ENCODE measurements at places on chromosomes 1 and 21.

GRCh38 chr1:22114083-22115012, 28.5 kb downstream of the WNT4 start:
- DNase-seq, result no peak

DNA sequence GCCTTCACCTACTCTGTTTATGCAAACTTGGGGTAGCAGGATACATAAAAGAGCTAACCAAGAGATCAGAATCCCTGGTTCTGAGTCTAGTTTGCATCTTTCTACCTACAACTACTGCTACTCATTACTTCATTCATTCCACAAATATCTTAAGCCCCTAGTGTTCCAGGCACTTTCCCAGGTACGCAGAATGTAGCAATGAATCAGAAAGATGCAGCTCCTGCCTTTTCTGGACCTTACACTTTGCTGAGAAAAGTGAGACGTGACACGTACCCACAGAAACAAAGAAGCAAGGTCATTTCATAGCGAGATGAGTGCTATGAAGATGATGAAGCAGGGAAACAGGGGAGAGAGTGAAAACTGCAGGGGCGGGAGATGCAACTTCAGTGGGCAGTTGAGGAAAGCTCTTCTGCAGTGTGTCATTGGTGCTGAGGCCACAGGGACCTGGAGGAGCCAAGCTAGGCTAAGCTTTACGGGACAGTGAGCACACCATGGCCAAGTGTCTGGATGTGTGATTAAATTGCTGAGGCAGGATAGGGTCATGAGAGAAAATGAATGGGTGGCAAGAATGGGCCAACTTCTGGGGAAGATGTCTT, 167.9 kb downstream of the TNFSF18 start:
- DNase-seq, result no peak

DNA sequence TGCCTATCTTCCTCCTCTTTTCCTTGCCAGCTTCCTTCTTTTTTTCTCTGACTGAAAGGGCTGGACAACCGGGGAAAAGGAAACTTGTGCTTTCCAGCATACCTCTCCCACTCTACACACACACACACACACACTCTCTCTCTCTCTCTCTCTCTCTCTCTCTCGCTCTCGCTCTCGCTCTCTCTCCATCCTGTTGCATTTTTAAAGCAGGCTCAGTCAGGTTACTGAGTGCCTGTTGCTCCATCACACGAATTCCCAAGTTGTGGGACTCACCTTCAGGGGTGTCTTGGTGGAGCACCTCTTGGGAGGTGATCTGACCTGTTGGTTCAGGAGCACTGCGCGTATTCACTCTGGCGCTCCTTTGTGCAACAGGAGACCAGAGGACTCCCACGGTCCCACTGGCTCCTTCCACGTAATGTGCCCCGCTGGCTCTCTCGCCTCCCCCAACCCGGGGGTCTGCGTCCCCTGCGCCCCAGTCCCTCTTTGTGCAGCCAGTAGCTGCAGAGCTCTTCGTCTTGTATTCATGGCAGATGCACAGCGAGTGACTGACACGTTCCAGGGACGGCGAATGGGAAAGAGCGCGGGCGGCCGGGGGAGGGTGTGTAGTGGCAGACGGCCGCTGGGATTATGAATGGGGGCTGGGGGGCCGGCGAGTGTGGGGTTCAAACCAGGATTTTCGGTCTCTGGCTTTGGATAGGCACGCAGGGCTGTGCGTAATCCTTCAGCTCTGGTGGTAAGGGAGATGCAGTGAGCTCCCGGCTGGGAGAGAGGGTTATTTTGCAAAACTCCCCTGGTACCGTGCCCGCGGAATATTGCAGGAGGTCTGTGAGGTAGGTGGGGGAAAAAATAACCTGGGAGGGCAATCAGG, 660 bp upstream of the PDE4B start:
- DNase-seq, result no peak

DNA sequence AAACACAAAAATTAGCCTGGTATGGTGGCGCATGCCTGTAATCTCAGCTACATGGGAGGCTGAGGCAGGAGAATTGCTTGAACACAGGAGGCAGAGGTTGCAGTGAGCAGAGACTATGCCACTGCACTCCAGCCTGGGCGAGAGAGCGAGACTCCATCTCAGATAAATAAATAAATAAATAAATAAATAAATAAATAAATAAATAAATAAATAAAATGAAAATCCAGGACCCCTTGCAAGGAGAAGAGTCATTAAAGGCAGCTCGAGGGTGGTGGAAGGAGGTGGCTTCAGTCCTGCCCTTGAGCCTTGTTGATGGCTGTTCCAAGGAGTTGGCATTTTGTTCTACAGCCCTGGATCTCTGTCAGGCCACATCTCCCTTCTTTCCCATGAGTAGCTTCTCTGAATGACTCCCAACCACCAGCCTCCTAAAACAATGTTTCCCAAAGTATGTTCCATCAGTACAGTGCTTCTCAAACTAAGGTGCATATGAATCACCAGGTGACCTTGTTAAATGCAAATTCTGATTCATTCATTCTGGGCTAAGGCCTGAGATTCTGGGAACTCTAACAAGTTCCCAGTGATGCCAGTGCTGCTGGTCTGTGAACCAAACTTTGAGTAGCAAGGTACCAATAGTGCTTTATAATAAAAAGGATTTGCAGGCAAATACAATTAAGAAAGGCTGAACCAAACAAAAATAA, 99.0 kb downstream of the KCNN3 start:
- no peak for DNase-seq

GRCh38 chr1:67601955-67602354, 83.0 kb upstream of the GADD45A start:
- DNase-seq, result no peak

DNA sequence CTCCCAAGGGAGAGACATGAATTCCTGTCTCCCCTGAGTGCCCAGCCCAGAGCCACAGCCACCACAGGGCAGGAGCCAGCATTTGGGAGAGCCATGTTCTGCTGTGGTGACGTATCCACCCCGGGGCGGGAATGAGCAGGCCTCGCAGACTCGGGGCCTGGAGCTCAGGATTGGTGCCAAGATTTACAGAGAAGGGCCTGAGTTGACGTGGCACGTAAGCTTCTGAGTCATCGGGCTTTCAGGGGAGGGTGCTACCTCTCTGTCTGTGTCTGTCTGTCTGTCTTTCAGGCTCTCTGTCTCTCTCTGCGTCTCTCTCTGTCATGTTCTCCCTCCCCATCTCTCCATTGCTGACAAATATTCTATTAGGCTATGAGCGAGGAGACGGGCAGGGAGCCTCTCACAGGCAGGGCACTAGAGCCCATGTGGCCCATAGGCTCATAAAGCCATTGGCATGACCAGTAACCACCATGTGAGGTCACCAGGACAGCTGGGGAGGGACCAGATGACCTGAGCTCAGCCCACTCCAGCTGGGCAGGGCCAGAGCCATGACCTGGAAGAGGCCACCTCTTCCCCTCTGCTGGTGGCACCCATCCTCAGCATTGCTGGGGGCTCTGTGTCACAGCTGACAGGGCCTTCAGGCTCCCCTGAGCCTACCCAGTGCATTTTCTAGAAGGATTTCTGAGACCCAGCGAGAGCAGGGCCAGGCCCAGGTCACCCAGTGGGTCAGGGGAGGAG, 300.0 kb upstream of the VAMP3 start:
- DNase-seq, result no peak

DNA sequence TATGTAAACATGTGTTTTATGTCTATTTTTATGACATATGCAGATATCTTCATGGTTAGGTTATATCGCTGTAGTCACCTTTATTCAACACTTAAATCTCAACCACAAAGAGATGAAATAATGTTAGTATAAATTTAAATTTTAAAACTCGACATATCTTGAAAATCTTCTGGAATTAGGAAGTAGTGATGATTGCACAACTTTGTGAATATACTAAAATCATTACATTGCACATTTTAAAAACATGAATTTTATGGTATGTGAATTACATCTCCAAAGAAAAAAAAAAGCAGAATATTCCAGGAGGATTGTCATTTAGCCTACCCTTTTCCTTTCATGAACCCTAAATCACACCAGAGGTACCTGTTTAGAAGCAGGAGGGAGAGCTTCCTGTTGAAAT, 39.4 kb upstream of the CACYBP start:
- DNase-seq, result no peak

DNA sequence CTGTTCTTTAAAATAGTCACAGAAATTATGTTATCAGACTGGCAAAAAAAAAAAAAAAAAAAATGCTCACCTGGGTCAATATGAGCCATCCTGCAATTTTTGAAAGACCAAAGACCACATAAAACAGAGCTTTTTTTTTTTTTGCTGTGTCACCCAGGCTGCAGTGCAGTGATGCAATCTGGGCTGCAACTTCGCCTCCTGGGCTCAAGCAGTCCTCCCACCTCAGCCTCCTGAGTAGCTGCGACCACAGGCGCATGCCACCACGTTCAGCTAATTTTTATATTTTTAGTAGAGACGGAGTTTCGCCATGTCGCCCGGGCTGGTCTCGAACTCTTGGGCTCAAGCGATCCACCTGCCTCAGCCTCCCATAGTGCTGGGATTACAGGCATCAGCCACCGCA, 62.8 kb downstream of the RGS13 start:
- no peak for DNase-seq

DNA sequence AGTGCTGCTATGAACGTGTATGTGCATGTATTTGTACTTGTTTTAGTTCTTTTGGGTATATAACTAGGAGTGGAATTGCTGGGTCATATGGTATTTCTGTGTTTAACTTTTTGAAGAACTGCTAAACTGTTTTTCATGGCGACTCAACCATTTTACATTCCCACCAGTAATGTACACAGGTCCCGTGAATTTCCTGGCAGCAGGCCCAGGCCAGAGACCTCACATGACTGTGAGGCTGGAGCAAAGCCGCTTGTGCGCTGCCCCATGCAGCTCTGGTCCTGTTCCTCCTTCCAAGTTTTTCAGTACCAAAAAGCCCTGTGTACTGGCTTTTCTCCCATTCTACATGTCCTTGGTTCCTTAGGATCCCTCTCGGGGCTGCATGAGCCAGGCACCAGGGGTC, 29.6 kb downstream of the ACOT11 start:
- no peak for DNase-seq

DNA sequence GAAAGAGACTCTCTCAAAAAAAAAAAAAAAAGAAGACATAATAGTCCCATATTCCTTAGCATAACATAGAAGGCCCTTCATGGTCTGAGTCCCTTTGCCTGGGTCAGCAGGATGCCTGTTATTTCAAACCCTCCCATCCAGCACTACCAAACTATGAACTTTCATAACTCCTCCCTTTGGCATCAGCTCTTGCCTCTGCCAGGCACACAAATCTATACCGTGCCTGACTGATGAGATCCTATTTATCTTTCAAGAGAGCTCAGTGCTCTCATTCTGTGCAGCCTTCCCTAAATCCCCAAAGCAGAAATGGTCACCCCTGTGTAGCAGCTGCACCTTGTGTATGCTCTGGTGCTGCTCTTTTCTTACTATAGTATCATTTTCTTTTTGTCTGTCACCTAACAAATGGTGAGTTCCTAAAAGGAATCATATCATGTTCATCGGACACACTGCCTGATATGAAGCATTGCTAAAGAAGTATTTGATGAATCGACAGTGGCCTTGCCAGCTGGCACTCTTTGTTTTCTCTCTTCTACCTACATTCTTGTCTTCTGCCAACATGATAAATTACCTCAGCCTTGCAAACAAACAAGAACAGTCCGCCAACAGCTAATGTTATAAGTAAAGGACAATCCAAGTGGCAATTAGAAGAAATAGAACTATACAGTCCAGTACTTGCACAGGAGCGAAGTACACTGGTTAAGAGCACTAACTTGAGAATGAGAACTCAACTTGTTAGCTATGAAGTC, 29.9 kb downstream of the FMO4 start:
- no peak for DNase-seq

DNA sequence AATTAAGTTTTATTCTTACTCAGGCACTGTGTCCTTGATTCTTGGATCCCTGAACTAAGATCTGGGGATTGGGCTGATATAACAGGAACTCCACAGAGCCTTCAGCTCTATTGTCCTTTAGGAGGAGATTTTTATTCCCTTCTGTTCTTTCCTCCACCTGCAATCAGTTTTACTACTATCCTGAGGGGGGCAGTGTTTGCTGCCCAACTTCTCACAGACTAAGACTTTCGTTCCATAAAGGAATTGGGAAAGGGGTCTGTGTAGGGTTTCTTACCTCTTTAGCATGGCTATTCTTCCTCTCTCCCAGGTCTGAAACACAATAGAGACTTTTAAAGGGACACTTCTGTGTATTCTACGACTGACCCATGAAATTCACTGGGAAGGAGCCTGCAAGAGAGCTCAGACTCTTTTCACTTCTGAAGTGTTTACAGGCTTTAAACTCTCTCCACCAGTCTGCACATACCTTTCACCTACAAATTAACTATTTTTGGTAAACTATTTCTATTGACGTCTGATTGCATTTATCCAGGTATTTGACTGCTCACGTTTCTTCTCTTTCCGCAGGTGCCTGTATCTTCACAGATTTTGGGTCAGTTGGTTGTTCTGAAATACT, 103.3 kb upstream of the DEPDC1 start:
- no peak for DNase-seq

GRCh38 chr1:36576118-36576517, 93.4 kb upstream of the CSF3R start:
- DNase-seq, result no peak

DNA sequence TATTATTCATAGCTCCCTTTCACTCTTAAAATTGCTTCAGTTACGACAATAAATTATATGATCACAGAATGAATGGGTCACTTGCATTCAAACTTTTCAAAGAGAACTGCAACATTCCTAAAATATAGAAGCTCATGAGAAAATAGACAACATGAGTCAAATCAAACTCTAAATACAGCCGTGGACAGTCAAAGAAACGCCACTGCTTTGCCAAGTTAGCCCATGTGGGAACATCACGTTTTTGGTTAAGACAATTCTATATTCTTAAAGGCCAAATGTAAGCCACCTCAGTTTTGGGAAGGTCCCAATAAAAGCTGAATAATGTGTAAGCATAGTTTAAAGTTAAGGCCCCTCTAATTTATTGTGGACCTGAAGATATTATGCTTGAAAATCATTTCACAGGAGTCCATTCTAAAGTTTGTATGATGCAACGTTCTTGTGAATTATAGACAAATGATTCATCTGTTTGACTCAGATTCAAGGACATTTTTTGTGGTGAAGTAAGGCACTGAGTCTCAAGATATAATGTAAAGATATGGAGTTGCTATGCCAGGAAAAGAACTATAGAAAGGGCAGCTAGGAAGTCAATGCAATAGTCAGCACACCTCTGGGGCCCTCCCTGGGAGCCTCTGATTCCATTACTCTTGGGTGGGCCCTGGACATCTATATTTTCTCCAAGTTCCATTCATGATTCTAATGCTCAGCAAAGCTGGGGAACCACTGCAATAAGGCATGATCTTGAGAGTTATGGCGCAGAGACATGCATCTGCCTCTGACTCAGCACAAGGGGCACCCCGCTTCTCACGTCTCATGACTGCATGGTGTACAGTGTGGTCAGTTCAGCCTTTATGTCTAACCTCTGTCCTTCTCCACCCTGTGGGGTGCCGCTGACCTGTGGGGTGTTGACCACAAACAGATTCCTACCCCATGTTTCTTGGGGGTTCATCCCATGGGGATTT, 33.9 kb downstream of the ETS2 start:
- DNase-seq, result no peak

DNA sequence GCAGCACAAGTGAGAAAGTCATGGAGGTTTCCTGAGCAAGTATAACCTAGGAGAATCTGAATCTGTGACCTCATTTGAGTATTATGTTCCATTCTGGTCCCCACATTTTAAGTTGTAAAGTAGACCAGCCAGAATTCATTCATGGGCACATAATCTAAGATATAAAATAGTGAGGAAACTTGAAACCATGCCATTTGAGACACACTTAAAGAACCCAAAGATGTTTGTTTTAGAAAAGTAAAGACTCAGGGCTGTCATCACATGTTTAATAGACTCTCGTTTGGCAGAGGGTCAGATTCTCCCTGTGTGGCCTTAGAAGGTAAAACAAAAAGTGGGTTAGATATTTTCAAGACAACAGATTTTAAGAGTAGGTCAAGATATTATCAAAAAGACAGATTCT, 6.4 kb downstream of the SZT2 start:
- DNase-seq, result no peak

GRCh38 chr1:228364706-228365213, 41.9 kb downstream of the TRIM11 start:
- no peak for DNase-seq

Data from NCI-H1048 (cell line).